ENCODE measurements at places on chromosomes 11 and 22. TPM values are rescaled to one million over a fixed set of nuclear protein-coding genes. Genes with fewer than 3 reads are reported as not detected.

NELL1 gene
- total RNA-seq: not detected

VSIG2 gene
- not detected for total RNA-seq

KDM4E gene
- not detected for total RNA-seq

SPI1 gene
- total RNA-seq: not detected

AASDHPPT gene
- 52.3 TPM for total RNA-seq

ARRB1 gene
- 32.0 TPM for total RNA-seq

APOL5 gene
- not detected for total RNA-seq

RBMXL2 gene
- not detected for total RNA-seq

TMEM45B gene
- total RNA-seq: not detected

DNA sequence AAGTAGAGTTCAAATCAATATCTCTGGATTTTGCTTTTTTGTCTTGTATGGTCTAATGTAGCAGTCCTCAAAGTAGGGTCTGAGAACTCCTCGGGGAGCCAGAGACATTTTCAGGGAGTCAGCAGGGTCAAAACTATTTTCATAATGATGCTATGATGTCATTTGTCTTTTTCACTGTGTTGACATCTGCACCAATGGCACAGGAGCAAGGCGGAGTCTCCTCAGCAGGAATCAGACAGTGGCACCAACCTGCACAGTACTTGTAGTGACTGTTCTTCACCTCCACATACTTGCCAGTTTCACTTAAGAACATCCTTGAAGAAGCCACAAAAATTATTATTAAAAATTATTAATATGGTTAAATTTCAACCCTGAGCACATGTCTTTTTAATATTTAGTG, 14.9 kb upstream of the FXYD6 start:
- no peak for DNase-seq

- DNase-seq: no peak
Measured at GRCh38 chr11:80779905-80780605, 1339.2 kb upstream of the TENM4 start.

DNA sequence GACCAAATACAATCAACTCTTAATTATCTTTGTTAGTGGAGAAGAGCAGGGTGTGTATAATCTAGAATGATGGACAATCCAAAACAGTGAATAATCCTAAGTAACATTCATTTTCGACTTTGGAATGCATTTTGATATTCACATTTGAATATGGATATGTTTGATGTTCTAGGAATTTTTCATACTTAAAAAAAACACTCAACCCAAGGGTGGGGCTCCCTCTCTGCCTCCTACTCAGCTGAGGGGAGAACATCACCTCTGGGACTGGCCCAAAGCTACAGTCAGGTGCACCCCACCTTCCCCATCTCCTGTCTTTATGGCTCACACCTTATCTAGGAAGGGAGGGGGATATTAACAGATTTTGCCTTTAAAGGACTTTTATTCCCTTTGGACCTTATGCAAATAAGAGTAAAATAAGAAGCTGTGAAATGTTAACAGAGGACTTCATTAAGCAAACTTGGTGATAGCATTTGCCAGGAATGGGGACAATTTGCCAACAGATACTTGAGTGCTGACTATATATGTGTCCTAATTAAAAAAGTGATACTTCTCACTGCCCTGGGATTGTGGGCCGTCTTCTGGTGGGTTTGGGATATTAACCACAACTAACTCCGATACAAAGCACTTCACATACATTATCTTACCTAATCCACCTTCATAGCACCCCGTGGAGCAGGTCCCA, 187.0 kb downstream of the ST3GAL4 start:
- no peak for DNase-seq

GRCh38 chr22:49659924-49660315, 167.8 kb downstream of the BRD1 start:
- DNase-seq: no peak

- DNase-seq: no peak
Measured at GRCh38 chr22:43465291-43466015, 53.6 kb downstream of the MPPED1 start.

DNA sequence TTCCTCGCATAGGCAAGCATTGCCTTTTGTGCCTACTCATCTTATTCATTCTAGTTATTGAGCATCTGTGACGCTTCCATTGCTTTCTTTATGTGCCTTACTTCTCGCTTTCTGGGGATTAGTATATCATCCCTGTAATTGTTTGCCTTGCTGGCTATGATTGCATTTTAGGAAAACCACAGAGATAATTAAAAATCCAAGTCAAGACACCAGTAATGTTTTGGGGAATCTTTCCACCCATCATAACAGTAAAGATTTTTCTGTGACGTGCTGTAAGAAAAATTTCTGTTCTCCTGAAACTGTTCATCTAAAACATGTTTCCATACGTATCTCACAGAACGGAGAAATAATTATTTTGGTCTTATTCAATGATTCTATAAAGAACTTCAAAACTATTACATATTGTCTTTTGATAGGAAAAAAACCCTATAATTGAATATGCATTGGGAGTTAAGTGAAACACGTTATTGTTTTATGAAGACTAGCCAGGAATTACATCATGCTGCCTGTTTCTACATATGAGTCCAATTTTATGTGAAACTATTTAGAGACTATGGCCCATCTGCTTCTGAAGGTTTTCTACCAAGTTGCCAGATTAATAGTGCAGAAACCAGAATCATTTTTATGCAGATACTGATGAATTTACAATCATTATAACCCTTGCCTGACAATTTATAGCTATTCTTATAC, 133.7 kb upstream of the FIBIN start:
- DNase-seq: peak; percentile 37

DNA sequence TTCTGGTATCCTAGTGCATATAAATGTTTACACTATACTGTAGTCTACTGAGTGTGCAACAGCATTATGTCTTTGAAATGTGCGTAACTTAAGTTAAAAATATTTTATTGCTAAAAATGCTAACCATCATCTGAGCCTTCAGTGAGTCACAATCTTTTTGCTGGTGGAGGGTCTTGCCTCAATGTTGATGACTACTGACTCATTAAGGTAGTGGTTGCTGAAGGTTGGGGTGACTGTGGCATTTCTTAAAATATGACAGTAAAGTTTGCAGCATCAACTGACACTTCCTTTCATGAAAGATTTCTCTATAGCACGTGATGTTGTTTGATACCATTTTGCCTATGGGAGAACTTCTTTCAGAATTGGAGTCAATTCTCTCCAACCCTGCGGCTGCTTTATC, 8.5 kb upstream of the CREBZF start:
- no peak for DNase-seq

DNA sequence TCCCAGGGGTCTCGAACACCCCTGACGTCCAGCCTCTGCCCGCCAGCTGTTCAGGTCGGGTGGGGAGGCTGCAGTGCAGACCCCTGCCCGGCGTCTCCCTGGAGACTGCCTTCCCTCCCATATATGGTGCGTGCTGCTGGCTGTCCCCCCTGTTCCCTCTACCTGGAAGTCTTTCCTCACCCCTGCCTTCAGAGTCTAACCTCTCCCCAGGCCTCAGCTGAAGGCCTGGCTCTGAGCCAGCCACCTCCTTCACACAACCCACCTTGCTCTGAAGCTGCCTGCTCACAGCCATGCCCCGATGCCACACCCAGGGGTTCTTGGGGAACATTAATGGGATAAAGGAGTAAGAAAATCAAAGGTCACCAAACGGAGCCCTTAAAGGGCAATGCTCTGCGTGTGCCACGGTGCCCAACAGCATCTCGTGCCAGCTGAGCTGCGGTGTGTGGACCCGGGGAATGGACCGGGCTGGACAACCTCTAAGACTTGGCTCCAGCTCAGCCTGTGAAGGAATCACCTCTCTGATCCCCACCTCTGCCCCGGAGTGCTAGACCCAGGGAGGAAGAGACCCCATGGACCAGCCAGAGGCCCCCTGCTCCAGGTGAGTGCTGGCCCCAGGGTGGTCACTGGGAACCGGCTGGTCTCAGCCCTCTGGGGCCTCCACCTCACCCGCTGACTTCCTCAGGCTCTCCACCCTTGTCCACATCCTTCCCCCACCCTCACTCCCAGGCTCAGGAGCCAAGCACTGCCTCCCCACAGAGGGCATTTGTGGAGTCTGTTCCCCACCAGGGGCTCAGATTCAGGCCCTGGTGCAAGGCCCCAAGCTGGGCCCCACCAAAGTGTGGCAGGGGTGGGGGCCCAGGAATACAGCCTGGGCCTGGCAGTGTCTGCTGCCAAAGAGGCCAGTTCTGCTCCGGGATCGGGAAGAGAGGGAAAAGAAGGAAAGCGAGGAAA, at the start of gene NLRP6:
TSS of gene NLRP6 (plus strand) at position 407 of the 951 bp plus-strand sequence. CDS start at position 570, 163 bp downstream.
- no peak for DNase-seq

GRCh38 chr11:15810525-15810924, 545.8 kb downstream of the SOX6 start:
- no peak for DNase-seq

GRCh38 chr22:26898946-26899605, 241.7 kb downstream of the MIAT start:
- no peak for DNase-seq

DNA sequence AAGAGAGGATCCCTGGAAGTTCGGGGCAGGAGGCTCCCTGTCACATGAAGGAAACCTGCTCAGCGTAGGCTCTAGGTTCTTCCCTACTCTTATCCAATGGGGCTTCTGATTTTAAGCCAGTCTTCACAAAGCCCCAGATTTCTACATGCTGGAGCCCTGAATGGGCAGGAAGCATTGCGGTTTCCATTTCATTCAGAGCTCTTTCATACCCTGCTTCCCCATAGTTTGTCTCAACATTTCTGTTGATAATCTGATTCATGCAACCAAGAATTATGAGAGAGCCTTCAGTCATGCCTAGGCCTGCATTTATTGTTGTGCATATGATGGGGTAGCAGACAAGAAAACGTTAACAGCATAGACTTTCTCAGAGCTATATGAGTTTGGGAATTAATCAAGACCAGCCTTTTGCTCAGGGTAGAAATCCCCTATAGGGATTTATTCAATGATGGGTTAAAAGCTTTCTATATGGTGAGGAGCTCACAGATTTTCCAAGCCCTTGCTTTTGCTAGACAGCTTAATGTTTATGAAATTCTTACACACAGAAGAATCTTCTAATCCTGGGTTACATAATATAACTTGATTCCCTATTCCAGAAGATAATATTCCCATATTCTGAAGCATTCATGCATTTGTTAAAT, 15.9 kb downstream of the OR51B4 start:
- no peak for DNase-seq

GRCh38 chr11:118318124-118318523, 13.6 kb downstream of the CD3E start:
- no peak for DNase-seq

DNA sequence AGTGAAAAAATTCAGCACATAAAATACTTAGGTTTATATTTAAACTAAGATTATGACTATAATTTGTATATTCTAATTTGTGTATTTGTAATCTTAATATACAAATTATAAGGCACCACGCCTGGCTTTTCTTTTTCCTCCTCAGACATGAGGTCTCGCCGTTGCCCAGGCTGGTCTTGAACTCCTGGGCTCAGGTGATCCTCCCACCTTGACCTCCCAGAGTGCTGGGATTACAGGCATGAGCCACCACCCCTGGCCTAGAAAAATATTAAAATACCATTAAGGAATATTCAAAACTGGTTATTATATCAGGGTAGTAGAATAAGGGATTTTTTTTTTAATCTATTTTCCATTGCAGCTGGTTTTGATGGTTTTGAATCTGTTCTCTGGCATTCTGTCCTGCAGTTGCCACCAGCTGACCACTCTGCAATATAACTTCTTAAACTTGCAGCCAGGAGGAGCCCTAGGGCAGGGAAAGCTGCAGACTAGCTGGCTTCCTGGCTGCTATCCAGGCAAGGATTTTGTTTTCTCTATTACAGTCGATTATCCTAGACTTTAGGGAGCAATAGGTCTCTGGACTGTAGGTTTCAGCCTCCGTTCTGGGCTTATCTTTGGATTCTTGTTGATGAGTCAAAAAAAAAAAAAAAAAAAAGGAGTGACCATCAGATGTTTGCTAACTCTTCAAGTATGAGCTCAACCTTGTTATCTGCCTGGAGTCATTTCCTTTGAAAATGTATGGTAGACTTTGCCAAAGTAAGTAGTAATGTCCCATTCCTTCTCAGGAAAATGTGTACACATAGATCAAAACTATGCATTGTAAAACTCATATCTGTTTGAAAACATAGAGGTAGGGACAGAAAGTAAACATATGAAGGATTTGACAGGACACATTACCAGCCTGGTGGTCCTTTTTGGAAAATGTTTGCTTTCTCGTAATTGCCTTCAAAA, 13.2 kb downstream of the POLA2 start:
- peak; percentile 99 for DNase-seq

DNA sequence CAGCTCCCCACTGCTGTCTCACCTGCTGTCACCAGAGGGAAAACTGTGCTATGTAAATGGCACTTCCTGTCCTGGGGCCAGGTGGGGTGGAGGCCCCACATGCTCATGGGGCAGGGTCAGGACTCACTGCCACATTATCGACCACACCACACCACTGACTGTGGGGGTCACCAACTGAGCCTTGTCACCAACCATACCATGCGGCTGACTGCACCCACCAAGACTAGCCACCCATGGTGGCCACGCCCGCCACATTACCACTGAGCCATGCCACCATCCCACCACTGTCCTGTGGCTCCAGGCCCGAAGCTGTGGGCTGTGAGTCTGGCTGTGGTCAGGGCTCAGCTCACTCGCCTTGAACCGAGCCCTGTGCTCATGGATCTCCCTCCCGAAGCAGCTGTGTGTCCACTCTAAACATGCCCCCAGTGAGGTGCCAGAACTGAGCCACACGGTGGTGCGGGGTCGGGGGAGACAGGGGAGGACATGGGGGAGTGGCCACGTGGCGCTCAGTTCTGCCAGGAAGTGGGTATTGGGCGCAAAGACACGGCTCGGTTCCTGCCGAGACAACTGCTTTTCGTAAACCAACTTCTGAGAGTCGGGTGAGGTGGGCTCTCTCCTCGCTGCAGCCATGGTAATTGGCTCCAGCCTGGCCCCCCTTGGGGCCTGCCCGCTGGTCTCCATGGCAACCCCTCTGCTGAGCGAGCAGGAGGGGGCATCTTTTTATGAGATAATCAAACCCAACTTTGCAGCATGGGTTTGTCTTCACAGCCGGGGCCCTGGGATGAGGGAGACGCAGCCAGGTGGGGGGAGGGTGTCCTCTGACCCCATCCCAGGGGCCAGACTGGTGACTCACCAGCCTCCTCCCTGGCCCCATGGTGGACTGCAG, 23.2 kb downstream of the RTN4R start:
- no peak for DNase-seq

DNA sequence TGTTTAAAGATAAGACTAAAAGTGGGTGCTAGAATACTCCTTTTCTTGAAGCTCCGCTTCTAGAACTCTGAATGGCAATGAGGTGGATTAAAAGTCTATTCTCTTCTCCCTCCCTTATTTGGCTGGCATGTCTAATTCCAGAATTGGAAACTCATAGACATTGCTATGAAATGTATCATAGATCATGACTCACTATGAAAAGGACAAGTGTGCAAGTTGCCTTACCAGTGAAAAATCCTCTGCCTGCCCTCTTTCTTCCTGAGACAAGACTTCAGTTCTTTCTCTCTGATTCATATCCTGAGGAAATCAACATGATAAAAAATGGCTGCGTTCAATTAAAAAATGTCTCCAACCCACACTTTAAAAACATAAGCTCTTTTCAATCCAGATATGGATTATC, 73.2 kb upstream of the BLID start:
- DNase-seq: peak; percentile 99

- DNase-seq: no peak
Measured at GRCh38 chr11:72244361-72245262, 636 bp upstream of the PHOX2A start.

- peak; percentile 42 for DNase-seq
Measured at GRCh38 chr22:38273135-38273826, 471 bp upstream of the TMEM184B start.

- no peak for DNase-seq
Measured at GRCh38 chr11:92916299-92916698, 53.2 kb upstream of the MTNR1B start.

Measured in fibroblast of the aortic adventitia (primary cell).